ENCODE measurements at places on chromosomes 12 and 14.

DNA sequence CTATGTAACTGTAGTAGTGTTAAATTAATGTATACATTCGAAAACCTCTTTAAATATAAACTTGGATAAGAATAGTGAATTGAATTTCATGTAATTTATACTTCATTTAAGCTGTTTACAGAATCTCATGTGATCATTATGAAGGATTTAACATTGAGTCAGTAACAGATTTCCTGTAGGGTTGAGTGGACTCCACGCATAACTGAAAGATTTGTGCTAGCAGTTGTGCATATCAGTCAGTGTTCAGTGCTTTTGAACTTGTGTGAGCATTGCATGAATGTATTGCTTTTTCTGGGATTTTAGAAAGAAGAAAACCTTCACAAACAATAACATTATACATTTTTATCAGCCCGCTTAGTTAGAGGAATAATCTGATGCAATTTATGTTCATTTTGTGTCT lies 1435.3 kb downstream of the LRFN5 start:
- no peak for DNase-seq

DNA sequence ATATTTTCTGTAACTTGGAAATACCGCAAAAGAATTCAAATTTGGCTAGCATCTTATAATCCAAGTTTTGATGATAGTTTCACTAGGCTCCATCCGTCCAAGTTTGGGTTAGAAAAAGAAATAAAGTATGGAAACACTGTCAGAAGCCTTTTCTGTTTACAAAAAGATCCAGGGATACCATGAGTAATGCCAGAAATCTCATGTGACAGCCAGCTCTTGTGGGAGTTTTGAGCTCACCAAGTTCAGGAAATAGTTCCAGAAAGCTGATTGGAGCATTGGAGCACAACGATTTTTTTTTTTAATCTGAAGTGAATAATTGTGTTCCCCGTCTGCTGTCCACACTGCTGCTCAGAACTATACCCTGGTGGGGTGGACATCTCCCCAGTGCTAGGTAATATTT lies 229.7 kb upstream of the NPAS3 start:
- DNase-seq: peak; percentile 95

DNA sequence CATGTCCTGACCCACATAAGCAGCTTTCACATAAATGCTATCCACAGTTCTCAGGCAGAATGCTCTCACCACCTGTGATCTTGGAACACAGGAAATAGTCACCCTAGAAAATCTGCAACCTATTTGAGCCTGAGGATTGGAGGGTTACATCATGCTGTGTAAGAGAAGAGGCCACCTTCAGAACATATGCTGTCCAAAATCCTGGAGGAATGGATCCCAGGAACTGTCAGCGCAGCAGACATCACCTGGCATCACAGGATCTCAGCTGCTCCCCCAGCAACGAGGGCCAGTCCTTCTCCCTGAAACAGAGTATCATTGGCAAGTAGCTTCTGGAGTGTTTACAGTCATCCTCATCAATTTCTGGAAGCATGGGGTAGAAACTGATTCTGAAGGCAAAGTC lies 63.2 kb upstream of the LTA4H start:
- DNase-seq: no peak

DNA sequence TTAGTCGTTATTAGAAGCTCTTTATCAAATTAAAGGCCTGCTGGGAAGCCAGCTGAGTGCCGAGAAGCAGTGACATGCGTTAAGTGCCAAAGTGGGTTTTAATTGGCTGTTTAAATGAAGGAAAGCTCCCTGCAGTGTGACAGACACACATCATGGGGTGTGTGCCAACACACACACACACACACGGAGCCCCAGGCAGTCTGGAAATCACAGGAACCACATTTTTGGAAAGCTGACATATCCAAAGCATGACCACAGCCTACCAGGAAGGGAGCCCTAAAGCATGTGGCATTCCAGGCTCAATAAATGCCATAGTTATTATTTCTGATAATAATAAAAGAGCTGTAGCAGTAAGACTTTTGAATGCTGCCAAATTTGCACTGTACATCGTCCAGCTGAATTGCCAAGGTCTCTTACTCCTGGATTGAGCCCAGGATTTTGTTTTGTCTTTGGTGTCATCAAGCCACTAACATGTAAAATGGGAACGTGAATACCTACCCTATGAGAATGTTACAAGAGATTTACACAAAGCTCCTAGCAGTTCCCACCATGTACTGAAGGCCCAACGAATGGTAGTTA lies 135.1 kb downstream of the TMEM30B start:
- peak; percentile 90 for DNase-seq

- DNase-seq: no peak
Measured at GRCh38 chr14:22266142-22266442, 322.9 kb downstream of the DAD1 start.

GRCh38 chr14:61238611-61239245 lies 42.4 kb downstream of the TMEM30B start:
- DNase-seq: no peak

- DNase-seq: no peak
Measured at GRCh38 chr14:90005939-90006530, 50.3 kb downstream of the TDP1 start.

All from astrocyte of the cerebellum (primary cell).